Epithelial cell of proximal tubule (primary cell): ENCODE measurements at places on chromosomes 3 and 15. TPM values are rescaled to one million over a fixed set of nuclear protein-coding genes. Genes with fewer than 3 reads are reported as not detected.

GRCh38 chr15:80163217-80163616, 10.4 kb downstream of the FAH start:
- no peak for DNase-seq

ACOX2 gene
- 0.51 and 1.7 TPM in 2 replicates for total RNA-seq

- no peak for DNase-seq
Observed at GRCh38 chr15:68598171-68599152, 19.7 kb downstream of the CORO2B start.

DNA sequence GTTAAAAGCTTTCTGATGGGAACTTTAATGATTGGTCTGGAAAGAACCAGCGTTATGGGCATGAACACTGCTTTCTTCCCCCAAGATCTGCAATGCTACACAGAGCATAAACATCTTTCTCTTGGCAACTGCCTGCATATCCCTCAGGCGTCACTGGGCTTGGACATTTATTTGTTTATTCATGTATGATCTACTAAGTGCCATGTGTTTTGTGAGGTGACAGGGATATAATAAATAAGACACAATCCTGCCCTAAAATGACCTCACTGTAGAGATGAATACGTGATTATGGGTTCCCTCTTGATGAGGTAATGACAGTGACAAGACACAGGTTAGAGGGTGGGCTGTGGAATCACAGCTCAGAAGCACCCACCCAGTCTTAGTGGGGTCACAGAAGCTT, 485.3 kb downstream of the PDCD6IP start:
- DNase-seq = no peak

DNA sequence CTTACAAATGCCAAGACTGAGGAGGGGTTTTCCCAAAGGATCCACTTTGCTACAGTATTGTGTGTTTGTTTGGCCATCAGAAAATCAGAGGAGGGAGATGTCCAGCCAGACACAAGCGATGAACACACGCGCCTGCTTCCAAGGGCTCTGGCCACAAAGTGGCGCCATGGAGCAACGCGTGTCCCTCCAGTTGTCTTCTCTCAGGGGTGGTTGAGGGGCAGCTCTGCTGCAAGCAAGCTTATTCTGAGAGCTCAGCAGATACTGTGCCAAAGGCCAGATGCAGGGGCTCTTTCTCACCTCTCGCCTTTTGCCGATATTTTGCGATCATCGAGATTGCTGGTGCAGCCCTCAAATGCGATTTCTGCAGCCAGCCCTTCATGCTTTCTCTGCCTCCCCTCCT, 88.9 kb upstream of the OSBPL11 start:
- DNase-seq = no peak

DNA sequence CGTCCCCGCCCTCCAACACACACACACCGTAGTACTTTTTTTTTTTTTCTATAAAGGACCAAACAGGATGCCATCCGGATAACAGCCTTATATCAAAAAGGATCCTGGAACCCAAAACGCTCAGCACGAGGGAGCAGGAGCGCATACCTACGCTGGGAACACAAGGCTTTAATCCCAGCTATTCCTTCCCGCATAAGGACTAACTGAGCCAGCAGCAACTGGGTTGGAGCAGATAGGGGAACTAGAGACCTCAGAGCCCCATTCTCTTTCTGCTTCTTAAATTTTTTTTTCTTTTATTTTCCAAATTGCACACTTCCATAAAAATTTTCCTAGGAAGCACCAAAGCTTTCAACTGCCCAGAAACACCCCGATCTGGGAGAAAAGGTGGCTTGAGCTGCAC, 1.3 kb downstream of the TRANK1 start:
- DNase-seq = no peak
